ENCODE measurements at places on chromosomes 6 and 20.

- DNase-seq, result no peak
These were observed 44.1 kb upstream of the TOP1 start for GRCh38 chr20:40984496-40984895.

GRCh38 chr6:161838306-161839035 lies 564.6 kb upstream of the AGPAT4 start:
- DNase-seq, result no peak

DNA sequence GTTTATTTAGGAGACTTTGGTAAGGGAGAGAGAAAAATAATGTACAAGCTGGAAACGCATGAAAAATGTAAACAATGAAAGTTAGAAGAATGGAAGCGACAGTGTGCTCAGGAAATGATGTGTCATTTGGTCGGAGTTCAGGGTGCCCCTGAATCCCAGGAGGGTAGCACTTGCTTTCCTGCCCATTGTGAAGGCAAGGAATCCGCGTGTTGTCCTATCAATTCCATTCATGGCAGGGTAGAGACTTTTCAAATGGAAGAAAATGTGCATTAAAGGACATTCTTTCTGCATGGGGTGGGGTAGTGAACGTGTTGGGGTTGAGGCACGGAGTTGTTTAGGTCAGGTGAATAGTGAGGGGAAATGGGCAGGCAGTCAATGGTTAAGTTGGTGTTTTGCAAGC lies 33.7 kb downstream of the GCNT2 start:
- DNase-seq, result no peak

- peak; percentile 25 for DNase-seq
These were observed 644 bp downstream of the OARD1 start for GRCh38 chr6:41071501-41071922.

DNA sequence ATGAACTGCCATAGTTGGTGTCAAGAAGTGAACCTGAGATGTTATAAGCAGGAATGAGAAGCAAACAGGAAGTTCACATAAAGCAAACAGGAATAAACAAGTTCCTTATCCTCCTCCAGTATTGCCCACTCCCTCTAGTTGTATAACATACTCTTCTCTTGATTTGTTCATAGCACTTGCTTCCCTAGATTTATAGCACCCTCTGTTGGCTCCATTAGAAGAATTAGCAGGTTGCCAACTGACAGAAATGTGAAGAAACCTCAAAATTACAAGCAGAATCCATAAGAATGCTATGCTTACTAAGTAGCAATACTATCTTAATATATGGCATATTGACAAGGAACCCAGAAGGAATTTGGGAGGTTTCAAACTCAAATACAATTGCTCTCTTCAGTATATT lies 195.4 kb downstream of the TBX18 start:
- DNase-seq, result no peak

GRCh38 chr20:23050847-23051627 lies 1.6 kb upstream of the THBD start:
- no peak for DNase-seq

DNA sequence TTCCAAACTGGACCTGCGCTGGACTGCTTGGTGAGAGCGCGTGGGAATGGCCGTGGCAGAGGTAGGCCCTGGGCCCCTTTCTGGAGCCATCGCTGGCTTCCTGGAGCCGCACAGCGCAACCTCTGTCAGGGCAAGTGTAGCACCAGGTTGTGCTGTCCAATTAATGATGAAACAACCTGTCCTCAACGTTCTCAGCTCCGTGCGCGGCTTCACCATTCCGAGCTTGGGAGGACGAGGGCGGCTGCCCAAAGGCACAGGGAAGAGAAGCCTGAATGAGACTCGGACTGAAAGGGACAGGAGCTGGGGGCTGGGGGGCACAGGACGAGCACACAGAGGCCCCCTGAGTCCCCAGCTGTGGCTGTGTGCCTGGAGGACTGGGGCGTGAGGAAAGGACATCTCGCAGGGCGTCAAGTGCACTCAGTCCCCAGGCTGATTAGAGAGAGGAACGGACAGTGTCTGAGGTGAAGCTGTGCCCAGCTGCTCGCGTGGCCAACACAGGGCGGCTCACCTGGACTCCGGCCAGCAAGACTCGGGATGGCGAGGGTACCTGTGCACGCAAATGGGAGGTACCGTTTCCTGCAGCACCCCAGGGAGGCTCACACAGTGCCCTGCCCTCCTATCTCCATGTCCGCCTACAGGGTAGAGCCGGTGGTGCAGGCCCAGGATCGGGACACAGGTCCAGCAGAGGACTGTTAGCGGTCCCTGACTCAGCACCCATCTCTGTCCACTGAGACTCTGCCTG lies 403.3 kb downstream of the TAF4 start:
- DNase-seq, result no peak

DNA sequence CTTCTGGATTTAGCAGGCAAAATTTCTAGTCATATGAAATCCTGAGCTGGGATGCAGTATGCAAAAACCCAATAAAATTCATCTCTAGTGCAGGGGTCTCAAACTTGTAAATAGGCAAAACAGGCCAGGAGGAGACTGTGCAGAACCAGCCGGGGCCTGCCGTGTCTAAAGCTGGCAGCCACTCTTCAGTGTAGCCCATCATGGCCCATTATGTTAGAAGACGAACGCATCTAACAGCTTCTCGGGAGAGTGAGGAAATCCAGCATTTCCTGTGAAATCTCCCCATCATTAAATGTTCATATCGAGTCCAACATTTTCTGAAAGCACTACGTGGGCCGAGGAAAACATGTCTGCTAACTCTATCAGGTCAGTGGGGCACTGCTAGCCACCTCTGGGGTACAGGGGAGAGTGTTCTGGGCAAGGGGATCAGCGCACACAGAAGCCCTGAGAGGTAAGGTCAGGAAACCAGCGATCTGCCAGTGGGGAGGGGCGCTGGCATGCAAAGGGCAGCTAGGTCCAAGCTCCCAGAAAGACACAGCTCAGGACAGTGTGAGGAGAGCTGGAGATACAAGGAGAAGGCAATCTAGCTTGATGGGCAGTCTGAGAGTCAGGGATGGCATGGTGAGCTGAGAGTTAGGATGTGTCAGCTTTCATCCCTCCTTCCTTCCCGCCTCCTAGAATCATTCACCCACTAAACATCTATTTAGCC lies 144.2 kb downstream of the PREX1 start:
- no peak for DNase-seq

DNA sequence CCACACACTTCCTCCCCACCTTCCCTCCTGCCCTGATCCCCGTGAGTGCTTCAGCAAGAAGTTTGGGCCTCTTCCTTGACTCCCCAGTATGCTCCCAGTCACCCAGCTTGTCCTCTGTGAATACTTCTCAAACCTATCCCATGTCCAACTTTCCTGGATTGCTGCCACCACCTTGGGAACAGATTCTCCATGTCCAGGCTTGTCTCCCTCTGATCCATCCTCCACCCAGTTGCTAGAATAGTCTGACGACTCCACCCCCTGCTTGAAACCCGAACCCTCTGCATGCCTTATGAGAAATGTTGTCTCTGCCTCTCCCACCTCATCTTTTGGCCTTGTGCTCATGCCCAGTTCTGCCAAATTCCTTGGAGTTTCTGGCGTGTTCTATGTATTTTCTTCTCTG lies 108.0 kb downstream of the PPP1R14C start:
- DNase-seq, result no peak

DNA sequence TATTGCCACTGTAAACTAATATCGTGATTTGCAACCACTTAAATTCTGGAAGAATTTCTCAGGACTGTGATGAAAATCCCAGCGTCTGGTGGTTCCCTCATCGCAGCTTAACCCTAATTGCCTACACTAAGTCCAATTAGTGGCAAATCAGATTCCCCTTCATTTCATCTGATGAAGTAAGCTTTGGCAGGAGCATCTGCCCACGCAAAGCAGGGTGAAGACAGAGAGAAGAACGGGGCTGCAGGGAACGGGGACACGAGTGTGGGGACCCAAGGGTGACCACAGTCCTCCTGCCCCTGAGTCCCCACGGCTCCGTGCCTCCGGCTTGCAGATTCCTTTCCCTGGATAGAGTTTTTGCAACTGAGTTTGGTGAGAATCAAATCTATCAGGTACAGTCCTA lies 159.5 kb downstream of the LY86 start:
- DNase-seq, result no peak

GRCh38 chr20:45963059-45964005 lies 8.7 kb downstream of the ZNF335 start:
- DNase-seq, result no peak

- DNase-seq, result no peak
These were observed 637.6 kb downstream of the RNF144B start for GRCh38 chr6:19024737-19025136.

- no peak for DNase-seq
These were observed 120.2 kb upstream of the AFDN start for GRCh38 chr6:167706313-167707109.

GRCh38 chr6:90472716-90473115 lies 114.2 kb downstream of the MAP3K7 start:
- DNase-seq, result no peak

DNA sequence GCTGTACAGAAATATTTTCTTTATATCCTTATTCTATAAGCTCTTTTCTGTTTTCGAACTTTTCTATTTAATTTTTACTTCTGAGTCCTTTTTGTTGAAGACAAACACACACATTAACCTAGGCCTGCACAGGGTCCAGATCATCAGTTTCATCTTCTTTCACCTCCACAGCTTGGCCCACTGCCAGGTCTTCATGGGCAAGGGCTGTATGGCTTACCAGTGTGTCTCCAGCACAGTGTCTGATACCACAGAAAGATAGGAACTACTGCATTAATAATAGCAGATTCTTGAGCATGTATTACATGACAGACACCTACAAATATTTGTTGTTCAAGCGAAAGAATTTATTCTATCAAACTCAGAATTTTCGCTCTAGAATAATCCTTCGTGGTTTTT lies 24.4 kb downstream of the QKI start:
- no peak for DNase-seq

GRCh38 chr6:18179770-18180356 lies 24.6 kb downstream of the KDM1B start:
- DNase-seq, result no peak
